Occipital lobe (tissue), 3 donors: ENCODE measurements at places on chromosomes 6 and 20.

GRCh38 chr20:17621229-17621968, 51.5 kb downstream of the DSTN start:
- no peak for DNase-seq

DNA sequence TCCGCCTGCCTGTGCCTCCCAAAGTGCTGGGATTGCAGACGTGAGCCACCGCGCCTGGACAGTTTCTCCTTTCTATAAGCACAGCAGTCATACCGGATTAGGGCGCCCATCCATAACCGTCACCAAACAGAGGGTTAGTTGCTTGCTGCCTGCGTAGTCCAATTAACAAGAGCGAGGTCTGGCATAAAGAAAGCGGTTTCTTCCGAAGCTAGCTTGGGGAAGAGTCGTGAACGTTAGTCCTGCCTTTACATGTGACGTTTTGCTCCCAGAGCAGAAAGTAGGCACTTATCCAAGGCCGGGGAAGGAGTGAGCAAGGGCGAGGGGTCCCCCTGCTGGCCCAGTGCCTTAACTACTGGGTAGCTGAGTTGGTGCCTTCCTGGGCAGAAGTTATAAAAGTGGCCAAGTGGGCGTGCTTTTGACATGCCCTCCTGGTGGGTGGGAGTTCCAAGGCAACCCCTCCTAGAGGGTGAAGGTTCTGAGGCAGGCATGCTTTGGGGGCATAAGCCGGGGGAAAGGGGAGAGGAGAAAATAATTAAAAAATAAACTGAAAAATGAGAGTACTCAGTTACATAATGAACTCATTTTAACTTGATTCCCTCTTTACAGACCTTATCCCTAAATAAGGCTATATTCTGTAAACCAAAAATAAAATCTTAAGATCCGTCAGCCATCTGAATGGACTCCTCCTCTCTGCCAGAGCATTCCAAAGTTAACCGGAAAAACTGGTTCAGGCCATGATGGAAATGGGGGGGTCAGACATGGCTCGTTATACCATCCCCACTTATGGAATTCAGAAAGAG, 88.0 kb downstream of the FAM217A start:
- DNase-seq = peak; percentile 72

DNA sequence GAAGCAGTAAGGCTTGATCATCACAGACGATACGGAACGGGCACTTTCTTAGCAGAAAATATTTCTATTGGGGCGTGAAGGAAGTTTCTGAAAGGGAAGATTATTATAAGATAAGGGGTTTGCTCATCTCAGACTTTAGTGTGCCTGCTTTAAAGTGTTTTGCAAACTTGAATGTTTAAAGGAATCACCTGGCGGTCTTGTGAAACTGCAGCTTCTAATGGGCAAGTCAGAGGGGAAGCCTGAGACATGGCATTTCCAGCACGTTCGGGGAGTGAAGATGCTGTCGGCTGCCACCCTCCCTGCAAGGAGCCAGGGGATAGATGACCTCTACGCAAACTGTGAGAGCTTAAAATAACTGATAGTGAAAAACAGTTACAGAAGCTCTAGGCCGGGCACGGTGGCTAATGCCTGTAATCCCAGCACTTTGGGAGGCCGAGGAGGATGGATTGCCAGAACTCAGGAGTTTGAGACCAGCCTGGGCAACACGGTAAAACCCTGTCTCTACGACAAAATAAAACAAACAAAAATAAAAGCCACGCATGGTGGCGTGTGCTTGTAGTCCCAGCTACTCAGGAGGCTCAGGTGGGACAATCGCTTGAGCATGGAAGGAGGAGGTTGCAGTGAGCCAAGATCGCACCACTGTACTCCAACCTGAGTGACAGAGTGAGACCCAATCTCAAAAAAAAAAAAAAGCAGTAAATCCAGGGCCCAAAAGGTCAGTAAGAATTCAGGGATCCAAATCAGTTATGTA, 2.3 kb upstream of the KIF16B start:
- no peak for DNase-seq

- no peak for DNase-seq
These were observed 134.0 kb downstream of the PDE7B start for GRCh38 chr6:135985471-135985870.

GRCh38 chr6:128358244-128358776, 162.1 kb downstream of the PTPRK start:
- DNase-seq = no peak

GRCh38 chr6:137931849-137932465, 64.9 kb downstream of the TNFAIP3 start:
- DNase-seq = no peak

DNA sequence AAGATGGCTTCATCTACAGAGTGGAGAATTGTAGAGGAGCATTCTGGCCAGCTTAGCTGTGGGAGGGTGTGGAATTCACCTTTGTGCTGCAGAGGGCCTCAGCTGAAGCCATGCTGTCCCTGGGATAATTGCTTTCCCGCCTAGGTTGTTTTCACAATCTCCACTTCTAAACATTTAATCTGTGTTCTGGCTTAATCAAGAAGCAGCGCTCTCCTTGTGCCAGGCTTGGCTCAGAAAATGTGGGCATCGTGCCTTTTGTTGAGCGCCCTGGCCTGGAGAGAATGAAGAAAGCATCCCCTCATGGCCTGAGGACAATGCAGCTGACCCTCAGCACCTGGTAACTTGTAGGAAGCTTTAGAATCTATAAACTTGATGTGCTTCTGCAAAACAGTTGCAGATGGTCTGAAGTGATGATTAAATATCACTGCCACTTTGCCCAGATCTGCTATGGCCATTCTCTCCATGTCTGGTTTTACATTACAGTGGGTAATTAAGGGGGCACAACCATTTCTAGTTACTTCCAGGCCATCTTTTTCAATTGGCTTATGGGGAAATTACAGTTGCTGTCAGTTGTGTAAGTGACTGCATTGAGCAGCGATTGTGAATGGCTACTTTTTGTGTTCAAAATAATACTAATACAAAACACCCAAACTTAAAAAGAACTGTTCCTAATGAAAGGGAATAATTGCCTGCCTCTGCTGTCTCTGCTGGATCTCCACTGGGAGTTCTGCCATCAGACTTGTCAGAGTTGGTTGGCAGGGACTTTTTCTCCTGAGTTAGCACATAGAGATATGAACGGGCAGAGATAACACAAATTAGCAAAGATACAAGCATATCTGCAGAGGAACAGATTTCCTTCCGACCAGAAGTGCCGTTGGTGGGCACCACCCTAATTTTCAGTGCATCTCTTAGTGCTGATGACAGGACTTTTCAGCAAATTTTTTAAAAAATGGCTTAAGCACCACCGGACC, 18.4 kb downstream of the CTNNBL1 start:
- no peak for DNase-seq

GRCh38 chr20:10780901-10781300, 107.1 kb upstream of the JAG1 start:
- no peak for DNase-seq

GRCh38 chr6:154773610-154774089, 40.4 kb downstream of the SCAF8 start:
- no peak for DNase-seq

DNA sequence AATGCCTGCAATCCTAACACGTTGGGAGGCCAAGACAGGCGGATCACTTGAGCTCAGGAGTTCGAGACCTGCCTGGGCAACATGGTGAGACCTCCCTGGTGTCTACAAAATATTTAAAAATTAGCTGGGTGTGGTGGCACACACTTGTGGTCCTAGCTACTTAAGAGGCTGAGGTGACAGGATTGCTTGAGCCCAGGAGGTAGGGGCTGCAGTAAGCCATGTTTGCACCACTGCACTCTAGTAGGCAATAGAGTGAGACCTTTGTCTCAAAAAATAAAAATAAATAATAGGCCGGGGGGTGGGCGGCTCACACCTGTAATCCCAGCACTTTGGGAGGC, 18.3 kb upstream of the RIPOR3 start:
- DNase-seq = no peak

DNA sequence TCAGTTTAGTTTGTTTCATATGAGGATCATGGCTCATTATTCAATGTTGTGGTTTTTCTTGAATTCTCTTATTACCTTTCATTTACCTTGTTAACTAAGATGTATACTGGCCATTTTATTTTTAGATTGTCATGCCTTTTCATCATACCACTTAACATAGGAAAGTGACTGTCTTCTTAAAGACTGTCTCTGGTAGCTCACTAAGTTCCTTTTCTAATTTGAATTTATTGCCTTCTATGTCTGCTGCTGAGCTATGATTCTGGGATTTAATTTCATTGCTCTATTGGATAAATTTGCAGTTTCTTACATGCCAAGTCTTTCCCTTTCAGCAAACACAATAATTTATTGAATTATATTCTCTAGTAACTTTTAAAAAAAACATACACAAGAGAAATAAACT, 49.5 kb upstream of the ANKEF1 start:
- no peak for DNase-seq

GRCh38 chr6:30490026-30490876, 942 bp downstream of the HLA-E start:
- no peak for DNase-seq

DNA sequence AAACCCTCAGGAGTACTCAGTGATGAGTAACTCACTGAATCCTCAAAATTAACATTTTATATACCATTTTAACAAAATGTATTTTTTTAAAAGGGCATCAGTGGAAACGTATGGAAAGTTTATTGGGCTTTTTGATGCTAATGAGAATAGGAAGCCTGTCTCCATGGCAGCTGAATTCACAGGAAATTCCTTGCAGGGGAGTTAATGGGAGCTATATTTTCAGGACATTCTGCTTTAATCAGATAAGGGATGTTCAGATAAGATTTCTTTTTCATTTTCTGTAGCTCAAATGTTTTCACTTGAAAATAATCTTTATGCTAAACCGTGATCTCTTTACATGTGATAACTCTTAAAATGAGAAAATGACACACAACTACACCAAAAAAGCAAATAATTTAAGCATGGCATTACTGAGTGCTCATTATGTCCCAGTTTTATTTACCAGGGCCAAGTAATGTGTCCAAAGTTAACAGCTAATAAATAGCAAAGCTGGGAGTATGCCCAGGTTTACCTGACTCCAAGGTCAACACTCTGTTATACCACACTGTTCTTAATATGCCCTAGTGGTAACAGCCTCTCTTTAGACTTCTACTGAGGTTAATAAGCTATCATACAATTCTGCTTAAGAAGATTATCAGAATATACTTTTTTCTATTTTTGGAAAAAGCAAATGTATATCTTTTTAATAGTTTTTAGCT, 348.1 kb downstream of the GRIK2 start:
- DNase-seq = no peak

- no peak for DNase-seq
These were observed 876.7 kb downstream of the HACE1 start for GRCh38 chr6:103983011-103983410.

- no peak for DNase-seq
These were observed 74.4 kb downstream of the ELOVL4 start for GRCh38 chr6:79872986-79873385.

DNA sequence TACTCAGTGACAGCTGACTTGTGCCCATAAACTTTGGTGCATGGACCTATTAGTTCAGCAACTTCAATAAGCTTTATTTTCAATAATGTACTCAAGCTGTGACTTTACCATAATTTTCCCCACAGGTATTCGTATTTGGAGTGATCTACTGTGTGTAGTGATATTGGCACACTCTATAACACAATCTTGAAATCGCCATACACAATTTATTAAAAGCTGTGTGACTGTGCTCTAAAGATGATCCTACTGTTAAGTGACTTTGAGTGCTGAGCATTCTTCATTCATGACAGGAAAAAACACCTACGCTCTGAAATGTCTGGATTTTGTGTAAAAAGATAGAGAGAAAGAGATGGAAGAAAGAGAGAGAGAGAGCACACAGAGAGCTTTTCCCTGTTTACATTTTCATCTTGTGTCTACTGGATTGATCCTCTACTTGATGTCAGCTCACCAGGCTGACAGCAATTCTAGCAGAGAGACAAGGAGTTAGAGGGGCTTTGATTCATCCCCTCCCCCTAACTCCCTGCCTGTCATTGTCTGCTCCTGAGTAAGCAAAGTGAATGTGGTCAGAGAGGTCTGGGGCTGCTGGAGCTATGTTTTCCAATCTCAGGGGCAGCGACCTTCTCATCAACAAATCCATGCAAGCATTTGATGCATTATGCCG, 538.7 kb upstream of the POU3F2 start:
- DNase-seq = no peak

GRCh38 chr6:134686071-134686470, 263.8 kb downstream of the ALDH8A1 start:
- no peak for DNase-seq

DNA sequence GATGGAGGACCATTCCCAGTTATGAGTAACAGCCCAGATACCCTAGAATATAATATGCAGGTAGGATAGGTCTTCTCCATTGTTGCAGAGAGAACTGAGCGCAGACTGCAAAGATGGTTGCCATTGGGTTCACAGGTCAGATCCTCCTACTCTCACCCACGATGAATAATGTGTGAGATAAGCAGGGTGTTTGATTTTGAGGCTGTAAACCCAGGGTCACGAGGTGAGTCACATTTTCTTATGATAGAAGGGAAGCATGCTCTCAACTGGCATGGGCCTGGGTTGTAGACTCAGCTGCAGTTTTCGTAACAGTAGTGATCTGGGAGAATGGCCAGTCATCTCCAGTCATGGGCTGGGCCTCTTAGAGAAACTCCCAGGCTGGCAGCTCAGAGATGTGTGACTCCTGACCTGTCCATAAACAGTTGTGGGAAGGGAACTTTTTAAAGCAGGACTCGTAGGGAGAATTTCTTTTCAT, 74.2 kb downstream of the CD164 start:
- no peak for DNase-seq

- DNase-seq = no peak
These were observed 170.2 kb upstream of the CITED2 start for GRCh38 chr6:139544701-139545057.

DNA sequence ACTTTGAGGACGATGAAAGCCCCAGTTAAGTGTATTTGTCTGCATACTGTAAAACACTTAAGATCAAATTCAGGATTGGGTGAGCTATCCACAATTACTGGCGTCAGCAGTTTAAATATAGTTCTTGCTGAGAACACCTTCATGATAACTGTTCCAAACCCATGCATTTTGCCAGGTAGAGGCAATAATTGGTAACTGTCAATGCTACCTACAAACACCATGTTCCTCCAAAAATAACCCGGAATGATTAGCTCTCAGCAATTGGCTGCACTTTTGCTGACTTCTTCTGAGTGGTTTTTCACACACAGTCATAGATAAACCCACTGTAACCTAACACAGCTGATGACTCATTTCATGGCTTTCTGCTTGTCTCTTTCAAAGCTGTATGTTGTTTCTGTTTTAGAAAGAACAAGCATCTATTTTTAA, 1358.6 kb upstream of the GJE1 start:
- DNase-seq = no peak
